ENCODE measurements at places on chromosomes 4 and X.
A peak's percentile ranks its signal among the peaks of the same experiment; 100 is the strongest.

DNA sequence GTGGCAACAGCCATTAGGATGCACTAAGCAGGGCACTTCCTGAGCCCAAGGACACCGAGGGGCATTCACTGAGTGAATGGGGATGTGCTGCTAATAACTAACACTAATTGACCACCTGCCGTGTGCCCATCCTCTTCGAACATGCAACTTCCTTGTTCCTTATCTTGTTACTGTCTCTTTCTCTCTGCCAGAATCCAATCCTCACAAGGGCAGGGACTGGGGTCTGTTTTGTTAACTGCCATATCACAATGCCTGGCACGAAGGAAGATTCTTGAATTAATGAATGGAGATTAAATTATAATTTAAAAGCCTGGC, 1.3 kb downstream of the ERAS start:
- no peak for DNase-seq

DNA sequence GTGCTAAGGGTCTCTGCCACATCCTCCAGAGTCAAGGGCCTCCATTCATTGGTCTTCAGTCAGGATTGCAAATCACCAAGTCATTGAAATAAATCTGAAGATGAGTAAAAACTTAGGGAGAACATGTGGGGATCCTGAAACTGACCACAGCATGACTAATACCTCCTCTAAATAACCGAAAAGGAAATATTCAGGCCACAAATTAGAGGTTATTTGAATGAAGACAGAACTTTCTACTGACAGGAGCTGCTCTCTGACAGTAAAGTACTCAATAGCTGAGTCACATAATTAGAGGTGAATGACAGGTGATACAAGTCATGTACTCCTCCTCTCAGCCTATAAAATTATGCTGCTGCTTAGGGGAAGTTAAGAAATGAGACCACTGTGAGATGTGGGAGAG, 240.2 kb upstream of the F9 start:
- no peak for DNase-seq

DNA sequence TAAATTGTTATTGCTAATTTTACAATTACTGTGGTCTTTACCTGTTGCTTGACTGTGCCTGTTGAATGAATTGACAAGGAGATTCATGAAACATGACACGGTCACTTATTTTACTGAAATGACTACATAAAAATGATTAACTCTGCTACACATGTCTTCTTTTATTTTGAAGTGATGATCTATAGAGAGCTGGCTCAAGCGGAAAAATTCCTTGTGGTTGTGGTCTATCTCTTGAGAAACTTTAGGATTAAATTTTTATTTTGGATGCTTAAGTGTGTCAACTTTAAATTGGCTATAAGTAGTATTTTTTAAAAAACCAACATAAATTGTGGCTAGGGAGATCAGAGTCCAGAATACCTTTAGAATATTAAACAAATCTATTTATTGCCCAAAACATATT, 131.8 kb upstream of the PITX2 start:
- DNase-seq = peak; percentile 81

DNA sequence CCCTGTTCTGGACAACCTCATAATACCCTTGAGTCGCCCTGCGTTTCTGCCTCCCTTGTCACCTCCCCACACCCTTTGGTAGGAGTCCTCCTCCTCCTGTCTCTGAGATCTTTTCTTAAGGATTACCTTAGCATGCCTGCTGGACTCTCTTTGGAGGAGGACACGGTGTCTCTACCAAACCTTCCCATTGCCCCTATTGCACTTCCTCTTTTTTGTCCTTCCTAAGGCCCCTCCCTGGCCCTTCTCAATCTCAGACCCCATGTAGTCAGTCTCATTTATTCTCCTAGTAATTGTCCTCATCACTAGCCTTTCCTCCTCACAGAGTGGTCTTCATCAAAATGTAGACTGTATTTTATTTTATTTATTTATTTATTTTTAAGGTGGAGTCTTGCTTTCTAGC, 335.0 kb upstream of the SFRP2 start:
- DNase-seq = no peak

- no peak for DNase-seq
Measured at GRCh38 chr4:16783119-16783518, 115.3 kb downstream of the LDB2 start.

DNA sequence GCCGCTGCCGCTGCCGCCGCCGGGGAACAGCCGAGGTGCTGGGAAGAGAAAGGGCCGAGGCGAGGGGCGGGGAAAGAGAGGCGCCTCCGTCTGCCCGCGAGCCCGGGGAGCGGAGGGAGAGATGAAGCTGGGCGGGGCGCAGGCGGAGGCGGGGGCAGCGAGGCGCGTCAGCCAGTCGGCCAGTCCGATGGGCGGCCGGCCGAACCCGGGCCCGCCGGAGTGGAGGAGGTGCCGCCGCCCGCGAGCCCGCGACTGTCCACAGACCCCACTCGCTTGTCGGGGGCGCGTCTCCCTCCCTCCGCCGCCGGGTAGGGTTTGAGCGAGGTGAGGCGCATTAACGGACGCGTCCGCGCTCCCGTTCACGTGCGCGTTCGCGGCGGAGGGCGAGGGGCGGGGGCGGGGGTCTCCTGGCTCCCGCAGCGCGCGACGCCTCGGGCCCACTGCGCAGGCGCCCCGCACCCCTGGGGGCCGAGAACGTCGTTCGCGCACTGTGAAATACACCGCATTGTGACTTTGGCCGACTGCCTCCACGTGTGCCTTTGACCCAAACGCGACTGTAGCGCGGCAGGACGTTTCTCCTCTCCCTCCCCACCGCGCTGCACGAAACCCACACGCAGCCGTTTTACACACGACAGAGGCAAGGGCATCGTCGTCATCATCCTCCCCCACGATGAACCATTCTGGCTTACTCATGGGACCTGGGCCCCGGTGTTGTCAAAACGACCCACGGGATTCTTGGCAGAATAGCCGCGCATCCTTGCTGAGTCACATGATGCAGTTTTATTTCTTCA, at the start of gene NUDT11:
Gene NUDT11 (minus strand): TSS at position 92 of the 791 bp plus-strand sequence. CDS start 148 bp downstream, outside the sequence.
- DNase-seq = peak; percentile 69
